ENCODE measurements at places on chromosomes 13 and 19.

GRCh38 chr13:77991003-77991402 lies 72.4 kb upstream of the EDNRB start:
- DNase-seq, result no peak

DNA sequence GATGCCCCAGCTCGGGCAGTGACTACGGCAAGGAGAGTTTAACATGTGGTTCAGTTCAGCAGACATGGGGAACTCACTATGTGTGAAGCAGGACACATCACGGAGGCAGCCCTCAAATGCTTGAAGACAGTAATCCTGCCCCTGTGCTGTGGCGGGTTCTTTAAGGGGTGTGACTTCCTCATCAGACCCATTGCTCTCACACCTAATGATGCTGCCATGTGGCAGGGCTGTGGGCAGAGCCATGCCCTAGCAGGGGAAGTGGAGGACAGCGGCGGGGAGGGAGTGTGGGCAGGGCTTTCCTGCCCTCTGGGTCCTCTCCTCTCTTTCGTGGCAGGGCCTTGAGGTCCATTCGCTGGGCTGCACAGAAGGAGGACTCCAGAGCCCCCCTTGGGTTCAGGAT lies 131.1 kb upstream of the GJB6 start:
- DNase-seq, result no peak

DNA sequence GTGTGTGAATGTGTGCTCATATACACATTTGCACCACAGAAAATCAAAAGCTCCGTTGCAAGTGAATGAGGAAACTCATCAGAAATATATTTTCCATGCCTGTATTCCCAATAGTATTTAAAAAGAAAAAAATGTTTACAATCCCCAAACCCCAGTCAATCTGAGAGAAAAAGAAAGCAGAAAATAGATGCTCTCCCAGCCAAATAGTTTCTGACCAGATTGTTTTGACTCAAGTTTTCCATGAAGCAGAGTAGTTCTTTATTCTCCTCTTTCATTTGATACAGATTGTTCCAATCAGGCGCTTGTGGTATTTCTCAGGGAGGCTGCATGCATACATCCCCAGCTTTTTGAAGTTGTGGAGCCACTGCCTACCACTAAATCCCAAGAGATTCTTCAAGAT lies 110.6 kb downstream of the STARD13 start:
- no peak for DNase-seq

DNA sequence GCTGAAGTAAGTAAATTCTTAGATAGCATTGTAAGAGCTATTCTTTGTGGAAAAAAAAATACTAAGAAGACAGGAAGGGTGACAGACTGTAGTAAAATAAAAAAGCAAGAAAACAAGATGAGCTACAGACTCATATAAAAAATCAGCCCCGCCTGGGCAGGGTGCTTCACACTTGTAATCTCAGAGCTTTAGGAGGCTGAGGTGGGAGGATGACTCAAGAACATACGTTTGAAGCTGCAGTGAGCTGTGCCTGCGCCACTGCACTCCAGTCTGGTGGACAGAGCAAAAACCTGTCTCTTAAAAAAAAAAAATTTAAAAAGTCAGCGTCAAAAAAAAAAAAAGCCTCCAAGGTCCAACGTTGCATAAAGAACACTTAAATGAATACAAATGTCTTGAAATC lies 102.1 kb downstream of the VWA8 start:
- DNase-seq, result no peak

GRCh38 chr13:97528518-97528917 lies 94.5 kb downstream of the RAP2A start:
- DNase-seq, result no peak

DNA sequence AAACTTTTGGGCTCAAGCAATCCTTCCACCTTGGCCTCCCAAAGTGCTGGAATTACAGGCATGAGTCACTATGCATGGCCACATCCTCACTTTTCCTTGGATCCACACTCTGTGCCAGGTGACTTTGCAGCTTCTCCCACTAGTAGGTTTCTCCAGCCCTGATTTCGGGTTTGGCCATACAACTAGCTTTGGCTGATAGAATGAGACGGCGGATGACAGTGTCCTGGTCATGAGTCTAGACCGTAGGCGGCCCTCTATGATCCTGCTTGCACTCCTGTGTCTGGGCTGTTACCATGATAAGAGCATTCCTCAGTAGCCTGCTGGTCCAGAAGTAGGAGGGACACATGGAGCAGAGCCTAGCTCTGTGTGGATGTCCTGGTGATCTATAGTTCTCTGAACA lies 112.5 kb upstream of the KL start:
- no peak for DNase-seq

Data from posterior cingulate gyrus (tissue), 11 donors.